ENCODE measurements at places on chromosomes 16 and 17. TPM values are rescaled to one million over a fixed set of nuclear protein-coding genes. Genes with fewer than 3 reads are reported as not detected.

The CCR7 gene
- not detected for total RNA-seq

The ITGA2B gene
- 1.7 TPM for total RNA-seq

The RANGRF gene
- 9.7 TPM for total RNA-seq

The PER1 gene
- 15.4 TPM for total RNA-seq

The KCTD19 gene
- total RNA-seq: under 0.01 TPM

The SHISA6 gene
- total RNA-seq: not detected

The FN3K gene
- 16.1 TPM for total RNA-seq

The RRN3 gene
- 42.4 TPM for total RNA-seq

The CRHR1 gene
- not detected for total RNA-seq

All from uterine smooth muscle cell (primary cell).